ENCODE measurements at places on chromosomes 3 and 15.

DNA sequence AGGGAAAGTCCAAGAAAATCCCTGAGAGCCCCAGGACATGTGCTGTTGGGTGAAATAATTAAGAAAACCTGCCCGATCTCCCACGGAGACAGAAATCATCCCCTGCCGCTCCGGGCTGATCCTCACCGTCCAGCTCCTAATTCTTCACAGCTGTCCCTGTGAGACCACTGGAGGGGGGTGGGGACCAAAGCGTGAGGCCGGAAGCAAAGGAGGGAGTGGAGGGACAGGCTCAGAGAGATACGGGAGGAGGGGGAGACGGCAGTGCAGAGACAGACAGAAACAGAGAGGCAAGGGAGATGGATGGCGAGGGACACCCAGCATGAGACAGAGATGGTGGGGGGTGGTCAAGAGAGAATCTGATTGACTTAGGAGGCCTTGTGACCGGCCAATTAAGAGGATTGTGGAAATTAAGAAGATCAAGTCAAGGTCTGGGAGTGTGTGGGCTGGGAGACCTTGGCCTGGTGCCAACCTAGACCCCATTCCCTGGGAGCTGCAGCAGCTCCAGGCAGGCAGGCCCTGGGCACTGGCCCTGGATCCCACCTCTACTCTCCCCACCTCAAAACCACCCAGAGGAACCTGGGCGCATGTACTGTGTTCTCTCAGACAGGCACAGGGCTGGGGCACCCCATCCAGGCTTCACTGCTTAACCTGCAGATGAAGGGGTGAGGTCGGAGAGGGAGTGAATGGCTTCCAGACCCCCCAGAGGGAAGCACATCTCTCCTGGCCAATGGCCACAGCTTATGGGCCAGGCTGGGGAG, 113.2 kb upstream of the ALDH1A3 start:
- no peak for DNase-seq

DNA sequence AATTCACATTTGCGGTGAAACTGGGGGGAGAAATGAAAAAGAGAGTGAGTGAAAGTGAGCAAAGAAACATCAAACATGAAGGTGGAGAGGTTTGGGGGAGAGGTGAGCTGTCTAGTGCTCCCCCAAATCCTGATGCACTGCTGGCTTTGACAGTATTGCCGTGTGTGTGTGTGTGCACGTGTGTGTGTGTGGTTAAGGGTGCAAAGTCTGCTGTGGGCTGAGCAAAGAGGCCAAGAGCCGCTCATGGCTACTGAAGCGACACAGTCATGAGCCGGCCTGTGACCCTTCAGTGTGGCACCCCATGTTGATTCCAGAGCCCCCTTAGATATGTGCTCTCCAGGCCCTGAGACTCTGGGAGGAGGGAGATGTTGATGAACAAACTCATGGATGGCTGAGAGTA, 94.3 kb downstream of the DGKG start:
- DNase-seq = no peak

- DNase-seq = no peak
Measured at GRCh38 chr3:66428733-66429132, 72.1 kb downstream of the LRIG1 start.

GRCh38 chr15:82039871-82040270, 5.9 kb downstream of the MEX3B start:
- DNase-seq = no peak

- DNase-seq = no peak
Measured at GRCh38 chr15:73924171-73924921, 1.9 kb upstream of the LOXL1 start.

GRCh38 chr15:65249641-65250040, 37.0 kb downstream of the PARP16 start:
- no peak for DNase-seq

DNA sequence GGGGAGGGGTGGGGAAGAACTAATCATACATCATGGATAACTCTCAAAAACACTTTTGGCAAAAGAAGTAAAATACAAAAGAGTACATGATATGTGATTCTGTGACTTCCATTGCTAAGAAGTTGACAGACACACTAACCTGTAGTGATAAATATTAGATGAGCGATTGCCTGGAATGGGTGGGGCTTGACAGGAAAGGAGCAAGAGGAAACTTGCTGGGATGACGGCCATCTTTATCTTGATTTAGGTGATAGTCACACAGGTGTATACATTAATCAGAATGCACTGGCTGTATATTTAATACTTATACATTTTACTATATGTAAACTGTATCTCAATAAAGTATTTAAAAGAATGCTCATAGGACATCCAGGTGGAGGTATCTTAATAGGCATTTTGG, 13.1 kb downstream of the PARL start:
- DNase-seq = no peak

DNA sequence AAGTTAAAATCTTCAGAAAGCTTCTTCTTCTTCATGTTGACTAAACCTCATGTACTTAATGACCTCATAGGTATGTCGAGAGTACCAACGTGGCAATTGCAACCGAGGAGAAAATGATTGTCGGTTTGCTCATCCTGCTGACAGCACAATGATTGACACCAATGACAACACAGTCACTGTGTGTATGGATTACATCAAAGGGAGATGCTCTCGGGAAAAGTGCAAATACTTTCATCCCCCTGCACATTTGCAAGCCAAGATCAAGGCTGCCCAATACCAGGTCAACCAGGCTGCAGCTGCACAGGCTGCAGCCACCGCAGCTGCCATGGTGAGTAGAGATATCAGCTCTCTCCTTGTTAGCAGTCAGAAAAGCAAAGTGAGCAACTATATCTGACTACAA, 176.5 kb downstream of the MBNL1 start:
- no peak for DNase-seq

DNA sequence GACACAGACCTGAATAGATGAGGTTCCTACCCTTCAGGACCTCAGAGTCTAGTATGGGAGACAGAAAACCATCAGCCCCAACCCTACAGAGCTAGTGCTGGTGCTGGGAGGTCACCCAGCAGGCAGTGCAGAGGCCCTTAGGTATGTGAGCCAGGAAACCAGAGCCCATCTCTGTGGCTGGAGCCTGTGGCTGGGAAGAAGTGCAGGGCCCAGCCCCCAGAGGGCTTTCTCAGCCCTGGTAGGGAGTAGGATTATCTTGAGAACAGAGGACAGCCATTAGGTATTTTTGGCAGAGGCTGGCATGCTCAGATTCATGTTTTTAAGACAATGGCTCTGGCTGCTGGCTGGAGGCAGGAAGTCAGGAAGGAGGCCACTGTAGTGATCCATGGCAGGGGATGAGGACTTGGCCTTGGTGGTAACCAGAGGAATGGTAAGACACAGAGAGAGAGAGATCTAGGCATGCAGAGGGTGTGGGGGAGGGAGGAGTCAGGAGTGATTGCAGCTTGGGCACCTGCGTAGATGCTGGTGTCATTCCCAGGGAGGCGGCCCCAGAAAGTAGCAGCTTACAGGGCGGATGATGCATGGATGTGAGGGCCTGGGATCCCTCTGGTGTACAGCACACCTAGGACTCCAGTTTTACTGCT, 220.9 kb upstream of the EIF1B start:
- no peak for DNase-seq

DNA sequence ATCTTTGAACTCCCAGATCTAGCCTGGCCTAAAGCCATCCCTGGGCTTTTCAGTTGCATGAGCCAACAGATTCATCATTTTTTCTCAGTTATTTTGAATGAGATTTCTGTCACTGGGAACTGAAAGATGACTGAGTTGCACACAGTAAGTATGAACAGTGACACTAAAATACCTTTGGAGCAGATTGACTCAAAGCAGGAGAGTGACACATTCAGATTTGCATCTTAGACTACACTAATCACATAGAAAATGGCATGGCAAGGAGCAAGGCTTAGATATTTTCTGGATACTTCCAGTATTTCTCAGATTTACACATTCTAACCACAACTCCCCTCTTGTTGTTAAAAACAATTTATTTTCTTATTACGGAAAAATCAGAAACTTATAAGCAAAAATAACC, 32.8 kb downstream of the SEC62 start:
- no peak for DNase-seq

GRCh38 chr15:83893308-83893707, 239.4 kb downstream of the ADAMTSL3 start:
- no peak for DNase-seq
